Tracheal epithelial cell (primary cell): ENCODE measurements at places on chromosomes 3 and 15. TPM values are rescaled to one million over a fixed set of nuclear protein-coding genes. Genes with fewer than 3 reads are reported as not detected.

The CCR3 gene
- total RNA-seq, result not detected in 2 replicates

The C3orf49 gene
- not detected in 2 replicates for total RNA-seq

The ARID3B gene
- total RNA-seq, result 2.8 and 5.1 TPM in 2 replicates

The SAMMSON gene
- total RNA-seq, result not detected in 2 replicates
